ENCODE measurements at places on chromosomes 1 and 21. TPM values are rescaled to one million over a fixed set of nuclear protein-coding genes. Genes with fewer than 3 reads are reported as not detected.

Gene CCDC30
- total RNA-seq = 2.1 TPM

Gene MIB2
- total RNA-seq = 120 TPM

DNA sequence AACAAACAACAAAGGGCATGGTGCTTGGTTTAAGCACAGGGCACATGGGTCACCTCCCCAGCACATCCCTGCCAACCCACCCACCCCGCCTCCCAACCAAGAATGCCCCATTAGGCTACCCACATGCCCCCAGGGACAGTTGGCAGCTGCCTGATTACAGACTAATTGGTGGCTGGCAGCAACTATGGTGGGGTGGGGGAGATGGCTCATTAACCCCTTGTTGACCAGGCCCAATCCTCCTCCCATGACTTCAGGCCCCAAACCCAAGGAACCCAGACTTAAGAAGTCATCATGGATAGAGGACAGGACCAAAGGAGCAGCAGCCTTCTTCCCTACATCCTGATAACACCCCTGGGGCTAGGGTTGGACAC, 1.3 kb downstream of the RIMS3 start:
- no peak for DNase-seq

DNA sequence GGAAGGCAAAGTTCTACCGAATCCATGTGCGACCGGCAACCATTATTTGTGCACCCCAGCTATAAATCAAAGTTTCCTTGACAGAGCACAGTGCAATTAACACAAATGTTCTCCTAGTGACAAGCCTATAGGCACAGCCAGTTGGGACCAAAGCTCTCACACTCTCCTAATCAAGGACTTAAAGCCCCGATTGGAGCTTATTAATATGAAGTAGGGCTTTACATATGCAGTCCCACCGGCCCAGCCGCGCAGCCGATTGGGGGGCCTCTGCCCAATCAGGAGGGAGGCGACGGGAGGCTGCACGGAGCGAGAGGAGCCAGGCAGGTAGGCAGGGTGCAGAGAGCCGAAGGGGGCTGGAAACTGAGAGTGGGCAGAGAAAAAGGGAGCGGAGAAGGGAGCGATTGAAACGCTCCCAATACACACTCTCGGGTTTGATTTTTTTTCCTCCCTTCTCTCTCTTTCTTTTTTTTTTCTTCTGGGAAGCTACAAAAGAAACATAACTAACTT, at the start of gene ESRRG:
Gene ESRRG, minus strand, starts transcription at position 156 of the 507 bp plus-strand sequence. Its CDS starts 130 bp downstream, at position 26.
- DNase-seq = peak; percentile 79

GRCh38 chr1:233432916-233433315, 105.4 kb downstream of the MAP3K21 start:
- no peak for DNase-seq

Gene NFIA
- 8.6 TPM for total RNA-seq

Gene IL19
- not detected for total RNA-seq

- DNase-seq = peak; percentile 42
Measured at GRCh38 chr1:24374891-24375786, 38.4 kb downstream of the STPG1 start.

DNA sequence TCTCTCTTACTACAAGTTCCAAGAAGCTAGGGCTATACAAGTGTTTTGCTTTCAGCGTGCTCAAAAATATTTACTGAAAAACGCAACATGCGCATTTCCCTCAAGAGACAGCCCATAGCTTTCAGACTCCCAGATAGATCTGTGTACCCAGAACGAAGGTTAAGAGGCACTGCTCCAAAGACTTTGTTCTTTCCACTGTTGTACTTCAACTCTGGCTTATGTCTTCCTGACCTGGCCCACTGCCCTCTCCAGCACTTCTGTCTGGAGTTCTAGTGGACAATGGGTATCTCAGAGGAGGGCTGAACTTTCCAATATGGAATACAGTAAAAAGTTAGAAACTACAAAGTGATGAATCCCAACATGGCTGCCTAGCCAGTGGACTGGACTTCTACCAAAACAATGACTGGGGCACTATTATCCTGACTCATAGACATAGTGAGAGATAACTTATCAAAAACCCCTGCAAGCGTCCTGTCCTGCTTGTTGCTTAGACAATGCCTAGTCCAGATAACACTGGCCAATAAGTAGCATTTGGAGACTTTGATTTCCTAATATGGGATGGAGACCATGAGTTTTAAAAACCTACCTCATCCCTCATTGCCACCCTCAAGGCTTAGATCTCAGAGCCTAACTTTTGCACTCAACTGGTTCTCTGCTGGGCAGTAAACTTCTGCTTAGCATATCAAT, 8.8 kb upstream of the ADAR start:
- no peak for DNase-seq

- no peak for DNase-seq
Measured at GRCh38 chr1:50109647-50110075, 941 bp downstream of the ELAVL4 start.

- no peak for DNase-seq
Measured at GRCh38 chr1:15141935-15142539, 11.5 kb upstream of the TMEM51 start.

- no peak for DNase-seq
Measured at GRCh38 chr1:64537942-64538341, 68.0 kb downstream of the CACHD1 start.

Gene E2F2
- 5.4 TPM for total RNA-seq

GRCh38 chr1:229230893-229231753, 39.8 kb upstream of the RAB4A start:
- peak; percentile 50 for DNase-seq

DNA sequence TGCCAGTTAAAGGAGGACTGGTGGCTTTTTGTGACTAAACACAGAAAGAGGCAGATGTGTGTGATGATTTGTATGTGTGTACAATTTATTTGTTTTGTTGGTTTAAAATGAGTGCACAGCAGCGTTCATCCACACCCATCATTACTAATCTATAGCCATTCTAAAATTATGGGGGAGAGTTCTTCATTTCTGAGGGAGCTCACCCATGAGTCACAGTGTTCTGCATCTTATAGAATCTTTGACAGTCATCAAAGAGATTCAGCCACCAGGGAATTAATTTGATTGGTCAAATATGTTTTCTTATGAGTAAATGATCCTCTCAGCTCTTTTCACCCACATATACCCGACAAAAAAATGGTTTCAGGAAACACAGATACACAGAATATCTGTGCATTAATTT, 147.9 kb downstream of the GREM2 start:
- DNase-seq = no peak

- no peak for DNase-seq
Measured at GRCh38 chr1:212797681-212798080, 6.0 kb downstream of the TATDN3 start.

DNA sequence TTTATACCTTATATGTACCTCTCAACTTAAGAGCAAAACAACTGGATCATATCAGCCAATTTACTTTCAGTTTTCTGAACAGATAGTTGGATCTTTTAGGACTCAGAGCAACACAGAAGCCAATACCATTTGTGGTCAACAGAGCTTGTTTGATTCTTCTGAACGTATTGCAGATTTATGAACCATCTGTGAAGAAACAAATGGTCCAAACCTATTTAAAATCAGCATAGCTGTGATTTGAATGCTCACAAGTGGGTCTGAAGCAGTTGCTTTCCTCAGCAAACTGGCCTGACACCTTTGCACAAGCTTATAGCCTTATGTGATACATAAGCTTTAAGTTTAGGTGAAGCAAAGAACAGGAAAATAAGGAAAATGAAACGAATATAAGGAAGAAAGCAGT, 147.6 kb downstream of the LRRIQ3 start:
- no peak for DNase-seq

Gene PDE4DIP
- total RNA-seq = 19.1 TPM

Gene HSD3B2
- 0.94 TPM for total RNA-seq

Gene UQCRHL
- 3.8 TPM for total RNA-seq

Gene CFAP45
- 0.27 TPM for total RNA-seq

DNA sequence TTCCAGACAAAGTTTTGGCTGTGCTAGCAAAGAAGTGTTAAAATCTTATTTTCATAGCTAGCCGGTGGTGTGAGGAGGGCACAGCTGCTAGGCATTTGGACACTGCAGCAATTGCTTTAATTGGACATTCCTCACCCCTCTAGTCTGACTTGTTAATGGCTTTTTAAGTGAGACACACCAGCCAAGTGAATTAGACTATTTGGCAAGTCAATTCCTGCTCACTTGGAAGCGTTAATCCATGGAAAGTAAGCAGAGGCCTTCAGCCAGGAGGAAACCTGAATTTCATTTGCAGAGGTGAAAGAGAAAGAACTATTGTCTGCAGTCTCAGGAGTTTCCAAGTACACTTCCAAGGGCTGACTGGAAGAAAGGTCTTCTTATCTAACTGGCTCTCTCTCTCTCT, 175.7 kb downstream of the ST6GALNAC3 start:
- DNase-seq = no peak

DNA sequence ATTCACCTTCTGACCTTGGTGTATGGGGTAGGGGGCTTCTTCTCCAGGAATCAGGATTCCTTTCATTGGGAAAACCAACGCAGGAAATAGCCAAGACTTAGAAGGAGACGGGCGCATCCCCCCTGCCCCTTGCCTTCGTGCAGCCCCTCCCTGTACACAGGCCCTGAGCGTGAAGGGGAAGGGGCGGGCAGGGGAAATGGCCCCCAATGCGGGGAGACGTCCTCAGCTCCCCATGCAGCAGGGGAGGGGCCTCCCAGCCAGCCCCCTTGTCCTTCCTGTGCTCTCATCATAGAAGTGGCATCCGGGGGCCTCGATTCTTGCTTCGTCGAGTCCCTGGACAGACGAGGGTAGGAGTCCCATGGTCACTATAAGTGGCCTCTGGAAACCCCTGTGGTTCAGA, 116.9 kb downstream of the AJAP1 start:
- no peak for DNase-seq

- no peak for DNase-seq
Measured at GRCh38 chr1:172278478-172278877, 142.0 kb upstream of the C1orf105 start.

GRCh38 chr1:100362821-100363466, 10.6 kb downstream of the CDC14A start:
- DNase-seq = peak; percentile 52

DNA sequence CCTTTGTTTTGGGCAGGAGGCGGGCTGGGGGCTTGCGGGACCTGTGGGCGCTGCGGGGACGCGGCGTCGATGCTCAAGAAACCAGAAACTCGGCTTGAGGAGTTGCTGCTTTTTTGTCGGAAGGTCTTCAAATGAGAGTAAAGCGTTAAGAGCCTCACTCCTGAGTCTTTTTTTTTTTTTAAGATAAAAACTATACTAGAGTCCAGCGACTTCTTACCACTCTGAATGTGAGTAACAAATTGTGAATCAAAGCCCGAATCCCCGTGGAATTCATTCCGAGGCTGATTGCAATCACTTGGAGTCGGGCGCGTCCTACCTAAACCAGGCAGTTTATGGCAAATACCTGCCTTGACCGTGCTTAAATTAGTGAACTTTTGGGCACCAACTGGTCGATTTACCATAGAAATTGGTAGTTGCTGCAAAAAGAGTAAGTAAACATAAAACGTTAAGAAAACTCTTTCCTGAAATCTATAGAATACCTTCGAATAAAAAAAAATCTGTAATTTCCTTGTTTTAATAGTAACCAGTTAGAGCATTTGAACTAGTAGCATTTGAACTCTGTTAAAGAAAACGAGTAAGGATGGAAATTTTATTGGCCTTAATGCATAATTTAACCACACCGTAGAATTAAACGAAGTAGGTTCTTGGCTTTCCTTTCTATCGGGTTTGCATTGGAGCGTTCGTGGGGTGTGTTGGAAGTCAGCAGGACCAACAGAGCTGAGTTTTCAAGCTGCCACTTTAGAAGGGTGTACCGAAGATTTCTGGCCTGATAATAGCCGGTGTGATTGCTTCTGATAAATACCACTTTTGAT, 769 bp downstream of the GPSM2 start:
- no peak for DNase-seq

Gene XCL2
- not detected for total RNA-seq

Gene DNAJC28
- total RNA-seq = 2.6 TPM

Gene PCP4L1
- total RNA-seq = 0.92 TPM

DNA sequence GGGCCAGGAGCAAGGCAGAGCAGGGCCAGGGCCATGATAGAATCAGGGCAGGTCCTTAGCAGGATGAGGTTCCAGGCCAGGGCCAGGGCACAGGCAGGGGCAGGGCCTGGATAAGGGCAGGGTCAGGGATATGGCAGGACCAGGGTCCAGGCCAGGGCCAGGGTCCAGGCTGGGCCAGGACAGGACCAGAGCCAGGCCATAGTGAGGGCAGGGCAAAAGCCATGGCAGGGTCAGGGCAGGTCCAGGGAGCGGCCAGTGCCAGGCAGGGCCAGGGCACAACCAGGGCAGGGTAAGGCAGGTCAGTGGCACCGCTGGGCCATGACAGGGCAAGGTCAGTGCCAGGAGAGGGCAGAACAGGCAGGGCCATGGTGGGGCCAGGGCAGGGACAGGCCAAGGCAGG, 152.2 kb downstream of the LIPI start:
- DNase-seq = no peak

DNA sequence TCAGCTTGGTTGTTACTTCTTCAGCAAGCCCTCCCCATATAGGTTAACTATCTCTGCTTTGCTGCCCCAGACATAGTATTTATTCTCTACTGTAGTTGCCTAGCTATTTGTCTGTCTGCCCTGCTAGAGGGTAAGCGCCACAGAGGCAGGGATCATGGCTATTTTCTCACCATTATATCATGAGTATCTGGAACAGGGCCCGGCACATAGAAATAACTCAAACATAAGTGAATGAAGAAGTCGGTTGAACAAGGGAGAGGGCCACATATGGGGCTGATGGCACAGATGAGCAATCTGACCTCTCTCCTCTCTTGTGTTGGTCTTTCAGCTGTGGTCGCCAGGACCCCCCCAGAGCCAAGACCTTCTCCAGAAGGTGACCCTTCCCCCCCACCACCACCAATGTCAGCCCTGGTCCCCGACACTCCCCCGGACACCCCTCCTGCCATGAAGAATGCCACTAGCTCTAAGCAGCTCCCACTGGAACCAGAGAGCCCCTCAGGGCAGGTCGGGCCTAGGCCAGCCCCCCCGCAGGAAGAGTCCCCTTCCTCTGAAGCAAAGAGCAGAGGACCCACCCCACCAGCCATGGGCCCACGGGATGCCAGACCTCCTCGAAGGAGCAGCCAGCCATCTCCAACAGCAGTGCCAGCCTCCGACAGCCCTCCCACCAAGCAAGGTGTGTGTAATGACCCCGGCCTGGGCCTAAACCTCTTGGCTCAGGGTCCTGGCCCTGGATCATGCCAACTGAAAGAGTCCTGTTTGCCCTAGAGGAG, 14.9 kb downstream of the MAP7D1 start:
- no peak for DNase-seq

Gene EPHA10
- 1.3 TPM for total RNA-seq
